ENCODE measurements at places on chromosomes 7 and 10.
A peak's percentile ranks its signal among the peaks of the same experiment; 100 is the strongest.

DNA sequence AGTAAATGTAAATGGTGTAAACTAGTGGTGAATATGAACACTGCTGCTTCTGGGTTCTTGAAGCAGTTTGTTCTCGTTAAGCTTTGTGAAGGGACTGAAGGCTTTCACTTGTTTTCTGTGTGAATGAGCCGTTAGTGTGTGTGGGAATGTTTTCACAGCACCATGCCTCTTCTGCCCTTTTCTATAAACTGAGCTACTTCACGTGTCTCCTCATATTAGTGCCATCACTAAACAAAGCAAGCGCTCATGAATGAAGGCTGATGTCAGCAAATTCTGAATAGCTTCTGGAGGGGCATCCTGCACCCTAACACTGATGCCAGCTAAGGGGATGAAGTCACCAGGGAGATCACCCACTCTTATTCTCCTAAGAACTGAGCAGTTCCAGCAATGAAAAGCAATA is 205.6 kb upstream of the ETV1 start:
- no peak for DNase-seq

DNA sequence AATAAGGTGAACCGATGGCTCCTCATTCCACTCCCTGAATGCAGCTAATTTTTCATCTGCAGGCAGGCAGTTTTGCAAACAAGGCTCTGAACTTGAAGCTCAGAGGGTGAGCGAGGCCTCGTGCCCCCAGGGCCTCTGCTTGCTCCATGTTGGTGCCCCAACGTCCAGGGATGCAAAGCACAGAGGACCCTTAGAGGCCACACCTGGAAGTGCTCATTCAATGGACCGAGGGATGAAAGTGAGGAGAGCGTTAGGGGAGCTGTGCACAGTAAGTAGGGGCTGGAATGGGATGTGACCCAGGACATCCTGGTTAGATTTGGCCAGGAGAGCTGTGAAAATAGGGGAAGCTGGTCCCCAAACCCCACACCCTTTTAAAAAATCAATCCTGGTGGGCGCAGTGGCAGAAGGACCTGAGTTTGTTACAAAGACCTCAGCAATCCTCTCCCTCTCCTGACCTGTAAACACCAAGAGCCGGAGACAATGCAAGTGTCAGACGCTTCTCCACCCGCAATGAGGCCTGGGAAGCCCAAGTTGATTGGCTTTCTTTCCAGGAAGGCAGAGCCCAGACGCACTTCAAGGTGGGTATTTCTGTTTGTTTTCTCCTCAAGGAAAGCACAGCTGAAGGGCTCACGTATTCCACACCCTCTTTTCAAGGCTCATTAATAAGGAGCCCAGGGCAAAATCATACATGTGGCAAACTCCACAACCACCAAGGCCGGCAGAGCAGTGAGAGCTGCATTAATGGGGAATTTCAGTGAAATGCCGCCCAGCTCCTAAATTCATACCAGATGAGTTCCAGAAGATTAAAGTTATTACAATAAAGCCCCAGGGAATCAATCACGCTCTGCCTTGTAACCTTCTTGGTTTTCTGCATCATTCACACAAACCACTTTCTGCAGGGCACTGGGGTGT is 14.1 kb upstream of the CXCL12 start:
- no peak for DNase-seq

- DNase-seq = no peak
These were observed 3.4 kb downstream of the ZC3HAV1L start for GRCh38 chr7:139032473-139032872.

- no peak for DNase-seq
These were observed 228.1 kb upstream of the MEOX2 start for GRCh38 chr7:15914611-15915010.

- DNase-seq = peak; percentile 61
These were observed 240.2 kb upstream of the INHBA start for GRCh38 chr7:41943094-41943577.

- no peak for DNase-seq
These were observed 196.1 kb downstream of the GRID1 start for GRCh38 chr10:86170255-86171108.

- DNase-seq = no peak
These were observed 307.3 kb downstream of the THSD7A start for GRCh38 chr7:11524476-11525397.

DNA sequence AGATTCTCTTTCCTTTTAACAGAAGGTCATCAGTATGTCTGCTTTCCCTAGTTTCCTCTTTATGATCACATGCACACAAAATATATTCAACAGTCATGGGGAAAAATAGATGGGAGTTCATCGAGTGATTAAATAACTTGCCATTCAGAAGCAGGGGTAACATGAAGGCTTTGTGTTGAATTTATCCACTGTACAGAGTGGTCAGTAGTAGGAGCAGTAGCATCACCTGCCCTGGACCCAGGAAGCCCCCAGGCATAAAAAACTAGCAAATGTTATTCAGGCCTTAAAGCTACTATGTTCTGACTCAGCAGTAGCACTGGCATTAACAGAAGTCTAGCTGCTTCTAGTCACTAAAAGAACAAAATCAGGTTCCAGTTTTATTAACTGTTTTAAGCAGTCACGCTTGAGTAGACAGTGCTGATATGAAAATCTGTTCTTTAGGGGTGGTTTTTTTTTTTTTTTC is 31.4 kb upstream of the FAM133B start:
- no peak for DNase-seq

DNA sequence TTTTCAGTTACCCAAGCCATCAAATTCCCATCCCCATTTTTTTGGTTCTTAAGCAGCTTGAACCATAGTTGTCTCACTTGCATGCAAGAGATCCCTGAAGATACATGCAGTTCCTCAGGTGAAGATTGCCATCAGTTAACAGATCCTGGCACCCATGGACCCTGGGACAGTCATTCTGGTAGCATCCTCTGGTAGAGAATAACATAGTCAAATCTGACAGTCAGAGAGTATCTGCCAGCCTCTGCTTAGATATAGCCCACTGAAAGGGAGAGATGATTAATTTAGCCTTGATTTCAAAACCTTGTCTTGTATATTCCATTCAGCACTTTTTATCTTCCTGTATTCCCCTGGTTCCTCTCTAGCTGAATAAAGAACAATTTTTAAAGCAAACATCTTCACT is 280.4 kb downstream of the KCNMA1 start:
- no peak for DNase-seq

DNA sequence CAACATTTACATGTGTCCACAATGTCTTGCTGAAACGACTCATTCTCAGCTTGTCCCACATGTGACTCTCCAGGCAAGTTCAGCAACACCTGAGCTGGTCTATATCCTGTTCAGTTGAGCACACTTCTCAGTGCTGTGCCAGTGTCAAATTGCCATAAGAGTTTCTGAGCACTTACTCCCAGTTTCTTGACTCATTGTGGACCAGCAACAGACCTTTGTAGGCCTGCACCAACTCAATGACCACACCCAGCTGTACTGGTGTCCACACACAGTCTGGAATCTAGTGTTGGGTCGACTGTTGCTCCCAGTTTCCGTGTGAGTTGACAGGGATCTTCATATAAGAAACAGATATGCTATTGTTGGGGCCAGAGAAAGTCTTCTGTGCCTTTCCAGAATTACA is 88.0 kb downstream of the PTPN20 start:
- DNase-seq = no peak

DNA sequence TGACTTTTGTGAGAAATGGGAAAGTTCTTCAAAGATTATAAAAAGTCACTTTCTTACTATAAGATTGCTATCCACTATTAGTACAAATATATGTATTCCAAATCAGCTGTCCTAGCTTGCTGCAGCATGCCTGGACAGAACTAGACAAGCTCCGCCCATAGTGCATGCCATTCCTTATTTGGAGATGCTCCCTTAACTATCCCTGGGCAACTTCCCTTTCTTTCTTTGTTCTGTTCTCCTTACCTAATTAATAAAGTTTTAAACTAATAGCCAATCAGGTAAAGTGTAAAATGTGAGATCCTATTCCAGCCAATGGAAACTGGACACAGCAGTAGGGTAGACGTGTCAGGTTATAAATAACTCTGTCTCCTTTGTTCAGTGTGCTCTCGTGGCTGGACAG is 281.9 kb downstream of the CAMK1D start:
- DNase-seq = no peak

DNA sequence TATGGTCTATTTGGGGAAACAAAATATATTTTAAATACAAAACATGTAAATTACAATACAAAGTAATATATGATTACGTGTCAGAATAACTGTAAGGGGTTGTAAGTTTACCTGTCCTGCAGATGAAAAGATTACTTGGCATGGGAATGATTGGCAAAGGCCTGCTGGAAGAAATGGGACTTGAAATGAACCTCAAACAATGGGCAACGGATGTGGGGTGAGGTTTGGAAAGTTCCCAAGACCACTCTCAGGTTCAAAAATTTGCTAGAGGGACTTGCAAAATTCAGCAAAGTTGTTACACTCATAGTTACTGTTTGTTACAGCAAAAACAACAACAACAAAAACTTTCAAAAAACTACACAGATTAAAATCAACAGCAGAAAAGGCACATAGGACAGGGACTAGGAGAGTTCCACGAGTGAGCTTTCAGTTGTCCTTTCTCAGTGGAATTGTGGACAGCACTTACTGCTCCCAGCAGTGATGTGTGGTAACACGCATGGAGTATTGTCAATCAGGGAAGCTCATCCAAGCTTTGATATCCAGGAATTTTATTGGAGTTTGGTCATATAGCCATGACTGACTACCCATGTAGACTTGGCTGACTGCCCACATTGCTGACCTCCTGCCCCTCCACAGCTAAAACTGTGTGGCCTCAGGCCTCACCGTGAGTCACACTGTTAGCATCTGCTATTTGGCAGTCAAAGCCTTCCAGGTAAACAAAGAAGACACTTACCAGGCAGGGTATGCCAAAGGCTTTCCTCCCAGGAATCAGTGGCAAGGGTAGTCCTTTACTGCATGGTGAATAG is 43.8 kb downstream of the EXOC6 start:
- DNase-seq = no peak

- no peak for DNase-seq
These were observed 506 bp upstream of the GNAI1 start for GRCh38 chr7:80134115-80134535.

DNA sequence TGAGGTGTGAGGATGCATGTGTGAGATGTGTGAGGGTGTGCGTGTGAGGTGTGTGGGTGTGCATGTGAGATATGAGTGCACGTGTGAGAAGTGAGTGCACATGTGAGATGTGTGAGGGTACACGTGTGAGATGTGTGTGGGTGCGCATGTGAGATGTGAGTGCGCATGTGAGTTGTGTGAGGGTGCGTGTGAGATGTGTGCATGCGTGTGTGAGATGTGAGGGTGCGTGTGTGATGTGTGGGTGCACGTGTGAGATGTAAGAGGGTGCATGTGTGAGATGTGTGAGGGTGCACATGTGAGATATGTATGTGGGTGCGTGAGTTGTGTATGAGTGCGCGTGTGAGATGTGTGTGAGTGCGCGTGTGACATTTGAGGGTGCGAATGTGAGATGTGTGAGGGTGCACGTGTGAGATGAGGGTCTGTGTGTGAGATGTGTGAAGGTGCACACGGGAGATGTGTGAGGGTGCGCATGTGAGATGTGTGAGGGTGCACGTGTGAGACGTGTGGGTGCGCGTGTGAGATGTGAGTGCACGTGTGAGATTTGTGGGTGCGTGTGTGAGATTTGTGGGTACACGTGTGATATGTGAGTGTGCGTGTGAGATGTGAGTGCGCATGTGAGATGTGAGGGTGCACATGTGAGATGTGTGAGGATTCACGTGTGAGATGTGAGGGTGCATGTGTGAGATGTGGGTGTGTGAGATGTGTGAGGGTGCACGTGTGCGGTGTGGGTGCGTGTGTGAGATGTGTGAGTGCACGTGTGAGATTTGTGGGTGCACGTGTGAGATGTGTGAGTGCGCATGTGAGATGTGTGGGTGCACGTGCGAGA is 30.5 kb downstream of the PPIF start:
- DNase-seq = no peak

DNA sequence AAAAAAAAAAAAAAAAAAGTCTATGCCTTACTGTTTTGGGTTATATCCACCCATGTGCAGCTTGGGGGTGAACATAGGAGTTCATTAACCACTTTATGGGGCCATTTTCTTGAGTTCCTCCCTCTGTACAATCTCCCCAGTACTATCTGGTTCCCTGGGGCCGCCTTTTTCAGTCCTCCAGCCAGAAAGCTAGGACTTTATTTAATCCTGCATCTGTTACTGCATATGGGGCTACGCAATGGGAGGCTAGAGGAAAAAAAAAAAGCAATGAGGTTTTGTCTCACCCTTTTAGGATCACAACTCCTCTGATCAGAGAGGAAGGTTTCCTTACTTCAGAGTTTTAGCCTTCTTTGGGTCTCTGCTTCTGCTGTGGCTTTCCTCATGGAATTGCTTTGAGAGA is 51.0 kb downstream of the BTRC start:
- DNase-seq = no peak

GRCh38 chr10:119216127-119216526 is 8.8 kb downstream of the GRK5 start:
- no peak for DNase-seq

GRCh38 chr10:127524908-127525665 is 24.0 kb upstream of the NPS start:
- no peak for DNase-seq

- DNase-seq = no peak
These were observed 18.2 kb downstream of the GPR141 start for GRCh38 chr7:37701769-37702168.

DNA sequence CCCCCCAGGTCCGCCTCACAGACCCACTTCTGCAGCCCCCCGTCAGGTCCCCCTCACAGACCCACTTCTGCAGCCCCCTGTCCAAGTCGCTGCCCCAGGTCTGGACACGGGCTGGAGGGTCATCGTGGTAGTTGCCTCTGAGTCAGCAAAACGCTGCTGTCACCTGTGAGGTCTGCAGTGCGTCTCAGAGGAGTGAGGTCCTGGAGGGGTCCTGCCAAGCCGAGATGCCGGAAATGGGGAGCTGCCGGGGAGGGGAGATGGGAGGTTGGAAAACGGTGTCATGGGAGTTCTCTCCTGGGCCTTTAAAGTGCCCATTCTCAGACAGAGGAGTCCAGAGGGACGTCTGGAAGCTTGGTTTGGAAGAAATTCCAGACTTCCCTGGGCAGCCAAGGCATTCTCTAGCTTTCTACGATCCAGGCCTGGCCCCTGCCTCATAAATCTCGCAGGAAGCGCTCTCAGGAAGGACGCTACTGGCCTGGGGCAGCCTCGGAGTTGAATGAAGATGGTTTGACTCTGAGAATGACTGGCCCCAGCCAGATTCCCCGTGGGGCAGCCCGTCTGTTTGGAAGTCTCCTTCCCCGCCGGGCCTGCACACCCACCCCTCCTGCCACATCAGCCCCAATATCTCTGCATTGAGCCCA is 38.7 kb downstream of the CALML3 start:
- no peak for DNase-seq

DNA sequence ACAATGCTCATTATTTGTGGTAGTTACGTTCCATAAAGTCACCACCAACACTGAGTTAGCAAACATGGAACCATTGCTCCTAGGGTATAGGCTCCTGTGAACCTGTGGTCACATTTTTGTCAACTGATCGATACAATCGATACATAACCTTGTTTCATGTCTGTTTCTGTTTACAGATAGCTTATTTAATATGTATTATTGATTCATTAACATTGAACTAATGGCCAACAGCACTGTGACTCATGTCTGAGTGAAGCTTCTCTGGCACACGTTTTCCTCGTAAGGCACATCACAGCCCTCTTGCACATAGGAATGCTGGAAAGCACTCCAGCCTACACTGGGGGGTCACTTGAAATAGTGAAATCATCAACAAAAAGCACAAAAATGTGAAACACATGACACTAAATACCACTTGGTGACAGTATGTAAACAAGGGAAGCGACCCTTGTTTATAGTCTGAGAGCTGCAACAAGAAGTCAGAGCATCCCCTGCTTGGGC is 27.0 kb downstream of the GHRHR start:
- no peak for DNase-seq

- DNase-seq = no peak
These were observed 220.2 kb downstream of the KCNMA1 start for GRCh38 chr10:77417359-77417758.

All from GM19239 (cell line).